Femur (tissue), 1 donor: ENCODE measurements at places on chromosomes 13 and 19.
A peak's percentile ranks its signal among the peaks of the same experiment; 100 is the strongest.

GRCh38 chr19:16338470-16339360 lies 14.1 kb downstream of the KLF2 start:
- peak; percentile 81 for DNase-seq

GRCh38 chr19:560121-560520 lies 12.3 kb upstream of the BSG start:
- DNase-seq, result no peak

DNA sequence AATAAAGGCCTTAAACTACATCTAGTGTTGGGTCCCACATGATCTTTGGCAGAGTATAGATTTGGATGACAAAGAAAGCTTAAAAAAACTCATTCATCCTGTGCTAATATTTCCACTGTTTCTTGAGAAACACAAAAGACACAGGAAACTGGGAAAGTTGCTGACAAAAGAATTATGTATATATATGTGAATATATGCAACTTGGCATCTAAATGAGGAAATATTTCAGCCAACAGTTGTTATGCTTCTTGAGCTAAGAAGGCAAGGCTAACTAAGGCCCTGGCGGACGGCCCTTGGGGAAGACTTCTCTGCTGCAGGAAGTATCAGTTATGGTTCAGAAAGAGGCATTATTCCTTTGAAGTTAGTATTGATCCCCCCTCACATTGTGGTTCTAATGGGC lies 491.8 kb downstream of the DIAPH3 start:
- peak; percentile 31 for DNase-seq

DNA sequence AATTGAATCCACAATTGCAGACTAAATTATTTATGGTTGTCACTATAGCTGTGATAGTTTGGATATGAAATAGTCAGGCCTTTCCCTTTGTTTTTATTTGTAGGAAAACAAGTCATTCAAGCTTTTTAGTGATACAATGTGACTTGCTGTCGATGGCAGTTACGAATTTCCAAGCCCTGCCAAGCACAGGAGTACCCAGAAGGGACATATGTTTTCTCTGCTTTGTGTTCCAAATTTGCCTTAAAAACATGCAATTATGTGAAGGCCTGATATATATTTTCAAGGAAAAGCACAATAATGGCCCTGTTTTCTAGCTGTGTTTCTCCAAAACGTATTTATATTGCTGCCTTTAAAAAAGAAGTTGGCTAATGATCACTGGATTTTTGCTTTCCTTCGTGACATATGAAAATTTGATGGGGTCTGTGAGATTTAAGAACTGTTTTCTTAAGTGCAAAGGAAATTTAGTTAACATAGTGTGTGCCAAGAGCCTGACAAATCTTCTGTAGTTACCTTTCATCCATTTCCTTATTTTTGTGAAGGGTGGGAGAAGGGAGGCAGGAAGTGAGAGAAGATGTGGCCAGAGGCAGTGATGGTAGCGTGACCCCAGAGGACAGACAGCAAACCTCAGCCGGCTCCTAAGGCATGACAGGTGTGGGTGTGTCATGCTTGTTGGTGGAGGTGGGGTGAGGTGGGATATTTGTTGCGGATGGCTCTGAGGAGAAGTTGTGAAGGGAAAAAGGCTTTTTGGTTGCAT lies 79.6 kb downstream of the TEX26 start:
- DNase-seq, result no peak

GRCh38 chr13:45575146-45575829 lies 40.3 kb downstream of the ERICH6B start:
- DNase-seq, result no peak
